ENCODE measurements at places on chromosomes 4 and X. TPM values are rescaled to one million over a fixed set of nuclear protein-coding genes. Genes with fewer than 3 reads are reported as not detected.

DNA sequence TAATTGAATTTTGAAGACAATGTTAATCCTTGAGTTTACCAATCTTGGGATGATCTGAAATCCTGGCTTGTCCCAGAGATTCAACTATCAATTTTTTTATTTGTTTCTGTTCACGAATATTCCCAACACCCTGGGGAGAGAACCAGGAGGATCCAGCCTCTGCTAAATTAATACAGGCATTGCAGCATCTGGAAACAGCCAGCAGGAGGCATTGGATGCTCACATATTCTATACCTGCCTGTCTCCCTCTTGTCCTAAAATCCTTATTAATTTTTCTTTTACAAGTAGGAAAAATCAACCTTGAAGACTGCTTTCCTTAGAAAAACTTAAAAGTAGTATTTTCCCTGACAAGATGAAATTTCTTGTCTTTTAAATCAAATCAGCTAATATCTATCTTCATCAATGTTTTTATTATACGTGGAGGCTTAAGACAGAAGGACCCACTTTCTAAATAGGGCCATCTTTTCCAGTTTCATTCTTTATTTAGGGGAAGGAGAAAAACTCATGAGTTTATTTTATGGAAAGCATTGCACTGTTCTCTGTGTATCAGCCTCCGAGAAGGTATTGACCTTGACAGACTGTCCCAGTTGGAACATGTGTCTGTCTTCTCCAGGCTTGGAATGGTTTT lies 102.4 kb downstream of the CLNK start:
- no peaks in the 10 kb centered on the region for H3K36me3 ChIP-seq
- H3K27me3 ChIP-seq: no peaks in the 10 kb centered on the region
- H3K4me1 ChIP-seq: peaks cover 41% of the 10 kb centered on the region
- H3K4me3 ChIP-seq: no peak overlapping the region

DNA sequence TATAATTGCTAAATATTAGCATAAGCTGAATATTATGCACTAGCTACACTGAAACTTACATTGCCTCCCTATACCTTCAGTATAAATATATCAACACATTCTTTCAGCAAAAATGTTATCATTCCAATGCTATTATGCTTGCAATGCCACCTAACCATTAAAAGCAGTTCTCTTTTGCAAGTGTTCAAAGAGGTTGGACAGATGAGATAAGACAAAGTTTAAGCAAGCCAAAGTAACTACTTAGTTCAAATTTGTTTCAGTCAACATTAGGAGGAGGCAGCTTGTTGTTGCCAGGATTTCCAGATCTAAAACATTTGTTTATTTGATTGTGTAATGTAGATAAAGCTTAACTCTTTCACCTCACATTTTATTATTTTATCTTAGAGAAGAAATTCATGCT lies 323.9 kb upstream of the FAM241A start:
- H3K4me3 ChIP-seq: no peak overlapping the region
- DNase-seq: no peak
- H3K27ac ChIP-seq: no peak overlapping the region
- no peaks in the 10 kb centered on the region for H3K27me3 ChIP-seq
- peaks cover 4% of the 10 kb centered on the region for H3K36me3 ChIP-seq
- H3K4me1 ChIP-seq: peaks cover 6% of the 10 kb centered on the region

GRCh38 chr4:138680989-138681604 lies 334.5 kb upstream of the NOCT start:
- no peaks in the 10 kb centered on the region for H3K36me3 ChIP-seq
- peak; percentile 82 for DNase-seq
- no peak overlapping the region for H3K4me3 ChIP-seq

DNA sequence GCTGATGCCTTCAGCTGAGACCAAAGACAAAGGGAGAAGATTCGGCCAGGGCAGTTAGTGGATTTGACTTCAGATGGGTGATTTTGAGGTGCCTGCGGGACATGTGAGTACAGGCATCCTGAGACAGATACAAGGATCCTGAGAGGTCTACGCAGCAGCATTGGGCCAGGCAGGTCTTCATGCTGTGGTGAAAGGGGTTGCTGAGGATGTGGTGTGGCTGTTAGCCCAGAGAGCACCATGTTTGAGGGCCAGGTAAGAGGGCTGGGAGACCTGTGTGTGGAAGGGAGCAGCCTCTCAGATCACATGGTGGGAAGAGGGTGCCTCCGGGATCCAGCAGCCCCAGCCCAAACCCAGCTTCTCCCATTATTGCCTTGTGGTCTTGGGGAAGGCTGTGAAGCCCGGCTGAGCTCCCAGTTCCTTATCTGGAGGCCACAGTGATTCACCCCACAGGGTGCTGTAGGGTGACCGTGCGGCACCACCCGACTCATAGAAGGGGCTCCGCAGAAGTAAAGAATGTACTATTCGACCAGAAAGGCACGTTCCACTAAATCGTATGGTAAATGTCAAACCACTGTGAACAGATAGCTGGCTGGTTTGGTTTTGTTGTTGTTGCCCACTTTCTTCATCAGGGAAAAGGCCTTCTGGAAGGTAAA lies 27.7 kb upstream of the TADA2B start:
- H3K4me1 ChIP-seq: no peaks in the 10 kb centered on the region
- H3K4me3 ChIP-seq: no peak overlapping the region
- no peaks in the 10 kb centered on the region for H3K27me3 ChIP-seq
- no peak overlapping the region for H3K27ac ChIP-seq
- peaks cover 27% of the 10 kb centered on the region for H3K36me3 ChIP-seq

DNA sequence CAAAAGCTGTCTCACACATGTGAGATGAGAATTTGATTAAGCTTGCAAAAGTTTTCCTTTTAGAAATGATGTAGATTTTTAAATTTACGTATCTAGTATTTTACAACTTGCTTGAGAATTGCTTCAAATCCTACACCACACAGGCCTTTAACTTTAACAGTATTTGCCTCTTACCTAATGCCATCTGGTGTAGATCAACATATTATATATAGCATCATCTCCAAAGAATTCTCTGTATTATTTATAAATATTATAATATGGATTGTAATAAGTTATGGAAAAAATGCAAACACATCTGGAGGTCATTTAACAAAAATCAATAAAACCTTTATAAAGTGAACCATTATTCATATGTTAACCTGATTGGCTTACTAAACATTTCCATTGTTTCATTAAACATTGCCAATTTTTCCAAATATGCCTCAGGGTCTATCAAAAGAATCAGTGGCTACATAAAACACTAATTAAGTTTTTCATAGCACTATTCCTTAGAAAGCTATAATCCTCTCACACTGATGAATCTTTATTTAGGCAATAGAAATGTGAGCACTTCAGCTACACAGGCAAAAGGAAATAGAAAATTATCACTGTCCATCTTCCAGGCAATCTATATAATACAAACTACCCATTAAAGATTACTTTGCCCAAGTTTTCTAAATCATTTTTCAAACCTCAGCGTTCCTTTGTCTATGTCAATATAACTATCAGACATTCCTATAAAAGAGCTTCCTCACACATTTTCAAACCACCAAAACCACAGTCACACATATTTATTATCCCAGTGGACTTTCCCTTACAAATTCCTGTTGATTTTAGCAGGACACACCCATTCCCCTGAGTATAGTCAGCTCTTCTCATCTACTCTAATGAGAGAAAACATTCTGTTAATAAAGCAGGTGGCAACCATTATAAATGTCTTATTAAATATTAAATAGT lies 83.5 kb upstream of the INTU start:
- H3K4me1 ChIP-seq: no peaks in the 10 kb centered on the region
- H3K27ac ChIP-seq: no peak overlapping the region
- H3K36me3 ChIP-seq: peaks cover 2% of the 10 kb centered on the region
- no peaks in the 10 kb centered on the region for H3K27me3 ChIP-seq

- H3K27me3 ChIP-seq: peaks cover 86% of the 10 kb centered on the region
- no peak overlapping the region for H3K27ac ChIP-seq
- H3K4me3 ChIP-seq: no peak overlapping the region
- no peaks in the 10 kb centered on the region for H3K36me3 ChIP-seq
- H3K4me1 ChIP-seq: no peaks in the 10 kb centered on the region
These were observed 345.4 kb downstream of the STIM2 start for GRCh38 chr4:27206009-27206408.

- peak overlapping the region; percentile 30 for H3K4me3 ChIP-seq
- H3K27me3 ChIP-seq: no peaks in the 10 kb centered on the region
- H3K27ac ChIP-seq: peak overlapping the region; percentile 92
- H3K36me3 ChIP-seq: peaks cover 10% of the 10 kb centered on the region
- no peak for DNase-seq
These were observed 74.6 kb upstream of the STOX2 start for GRCh38 chr4:183830438-183830985.

DNA sequence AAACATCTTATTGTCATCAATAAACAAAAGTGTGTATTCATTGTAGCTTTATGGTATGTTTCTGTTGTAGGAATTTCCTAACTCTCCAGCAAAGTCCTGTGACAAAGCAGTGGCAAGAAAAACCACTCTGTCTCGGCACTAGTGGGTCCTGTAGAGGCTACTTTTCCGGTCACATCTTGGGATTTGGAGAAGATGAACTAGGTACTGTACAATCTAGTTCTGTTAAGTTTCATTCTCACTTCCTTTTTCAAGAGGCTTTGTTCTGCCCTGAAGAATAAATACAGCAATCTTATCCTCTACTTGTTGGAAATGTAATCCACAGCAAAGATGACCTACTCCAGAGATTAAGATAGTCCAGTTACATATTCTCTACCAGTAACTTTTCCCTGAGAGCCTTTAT lies 69.3 kb downstream of the HHIP start:
- H3K27ac ChIP-seq: no peak overlapping the region
- no peak overlapping the region for H3K4me3 ChIP-seq
- H3K27me3 ChIP-seq: no peaks in the 10 kb centered on the region
- peaks cover 4% of the 10 kb centered on the region for H3K4me1 ChIP-seq
- H3K36me3 ChIP-seq: no peaks in the 10 kb centered on the region

GRCh38 chrX:94831364-94831763 lies 1157.4 kb downstream of the FAM133A start:
- DNase-seq: no peak
- H3K27me3 ChIP-seq: no peaks in the 10 kb centered on the region
- H3K27ac ChIP-seq: no peak overlapping the region
- H3K4me1 ChIP-seq: peaks cover 10% of the 10 kb centered on the region
- H3K4me3 ChIP-seq: no peak overlapping the region
- no peaks in the 10 kb centered on the region for H3K36me3 ChIP-seq

GRCh38 chr4:152063621-152064240 lies 302.9 kb upstream of the GATB start:
- no peaks in the 10 kb centered on the region for H3K36me3 ChIP-seq
- DNase-seq: no peak
- no peaks in the 10 kb centered on the region for H3K27me3 ChIP-seq
- no peak overlapping the region for H3K4me3 ChIP-seq
- peaks cover 32% of the 10 kb centered on the region for H3K4me1 ChIP-seq
- no peak overlapping the region for H3K27ac ChIP-seq

GRCh38 chrX:15425024-15425423 lies 40.8 kb upstream of the VEGFD start:
- no peak overlapping the region for H3K4me3 ChIP-seq
- H3K36me3 ChIP-seq: peaks cover 26% of the 10 kb centered on the region
- H3K4me1 ChIP-seq: no peaks in the 10 kb centered on the region
- no peak for DNase-seq
- H3K27ac ChIP-seq: no peak overlapping the region

DNA sequence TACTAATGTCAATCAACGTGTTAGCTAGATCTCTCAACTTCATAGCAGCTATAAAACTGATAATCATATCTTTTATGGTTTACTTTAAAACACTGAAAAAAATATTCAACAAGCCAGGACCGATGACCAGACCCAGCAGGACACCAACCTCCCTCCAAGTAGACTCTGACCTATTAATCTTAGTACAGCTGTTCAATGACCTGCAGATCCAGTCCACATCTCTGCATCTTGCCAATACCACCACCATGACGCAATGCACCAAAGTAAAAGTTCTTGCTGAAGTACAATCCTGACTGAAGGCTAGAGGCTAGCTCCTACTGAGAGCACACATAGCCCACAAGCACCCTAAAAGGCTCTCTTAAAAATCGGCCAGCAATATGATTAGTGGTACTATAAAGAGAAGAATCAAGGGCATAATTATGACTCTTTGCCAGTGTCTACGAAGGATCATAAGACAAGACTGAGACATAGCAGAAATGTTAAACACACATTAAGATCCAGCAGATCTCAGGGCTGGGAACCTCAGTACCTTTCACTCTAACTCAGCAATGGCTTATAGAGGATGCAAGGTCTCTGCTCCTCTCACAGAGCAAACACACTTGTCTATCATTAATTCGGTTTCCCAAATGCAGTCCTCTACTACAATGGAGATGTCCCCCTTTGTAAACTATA lies 7.6 kb downstream of the MED14 start:
- DNase-seq: no peak
- peaks cover 13% of the 10 kb centered on the region for H3K36me3 ChIP-seq
- H3K27ac ChIP-seq: no peak overlapping the region
- no peaks in the 10 kb centered on the region for H3K27me3 ChIP-seq
- no peak overlapping the region for H3K4me3 ChIP-seq
- peaks cover 5% of the 10 kb centered on the region for H3K4me1 ChIP-seq

DNA sequence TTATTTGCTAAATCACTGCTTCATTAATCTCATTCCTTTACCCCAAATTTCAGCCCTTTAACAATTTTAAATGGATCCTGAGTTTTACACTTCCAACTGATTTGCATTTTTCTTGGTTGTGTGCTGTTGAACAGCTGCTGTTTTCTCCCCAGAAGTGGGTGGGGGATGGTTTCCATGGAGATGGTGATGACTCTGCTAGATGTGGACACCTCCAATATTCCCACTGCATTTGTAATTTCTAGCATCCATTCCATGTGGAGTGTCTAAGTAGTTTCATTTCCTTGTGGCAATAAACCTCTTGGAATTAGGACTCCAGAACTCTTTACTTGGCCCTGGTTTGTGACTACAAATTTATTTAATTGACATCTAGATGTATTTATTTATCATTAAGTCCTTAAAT lies 330.4 kb downstream of the GBA3 start:
- H3K27ac ChIP-seq: no peak overlapping the region
- peaks cover 21% of the 10 kb centered on the region for H3K4me1 ChIP-seq
- no peak for DNase-seq

DNA sequence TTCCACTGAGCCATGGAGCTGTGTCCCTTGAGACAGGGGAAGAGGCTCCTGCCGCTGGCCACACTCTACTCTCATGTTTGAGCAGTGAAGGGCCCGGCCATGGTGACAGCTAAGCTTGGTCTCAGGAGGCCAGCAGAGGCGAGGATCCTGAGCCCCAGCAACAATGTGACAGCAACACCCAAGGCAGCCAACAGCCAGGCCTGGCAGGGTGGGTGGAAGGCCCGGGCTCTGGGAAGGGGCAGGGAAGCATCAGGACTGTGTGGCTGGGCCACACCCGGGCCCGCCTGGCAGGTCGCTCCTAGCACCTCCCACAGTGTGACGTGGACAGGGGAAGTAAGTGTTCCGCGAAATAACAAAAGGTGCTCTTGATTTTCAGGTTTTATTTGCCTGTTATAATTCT lies 24.8 kb downstream of the L1CAM start:
- H3K4me3 ChIP-seq: no peak overlapping the region
- H3K36me3 ChIP-seq: no peaks in the 10 kb centered on the region
- peaks cover 24% of the 10 kb centered on the region for H3K27me3 ChIP-seq
- H3K4me1 ChIP-seq: peaks cover 6% of the 10 kb centered on the region
- no peak for DNase-seq

GRCh38 chrX:9383655-9384054 lies 81.2 kb upstream of the TBL1X start:
- H3K4me1 ChIP-seq: no peaks in the 10 kb centered on the region
- no peak overlapping the region for H3K4me3 ChIP-seq
- no peaks in the 10 kb centered on the region for H3K27me3 ChIP-seq
- H3K36me3 ChIP-seq: no peaks in the 10 kb centered on the region
- DNase-seq: no peak

GRCh38 chrX:2486476-2487133 lies 14.2 kb downstream of the DHRSX start:
- peaks cover 47% of the 10 kb centered on the region for H3K36me3 ChIP-seq
- H3K27me3 ChIP-seq: no peaks in the 10 kb centered on the region
- H3K4me1 ChIP-seq: peaks cover 4% of the 10 kb centered on the region

PNMA5 gene
- not detected for total RNA-seq

FGG gene
- 2.5 TPM for total RNA-seq

SPACA5 gene
- not detected for total RNA-seq

DCAF12L2 gene
- 1.6 TPM for total RNA-seq

FRYL gene
- total RNA-seq: 56.8 TPM

ENOPH1 gene
- 28.0 TPM for total RNA-seq

SHISA3 gene
- 3.3 TPM for total RNA-seq

IL1RAPL1 gene
- 15.2 TPM for total RNA-seq

Data from mesothelial cell of epicardium (in vitro differentiated cells).